ENCODE measurements at places on chromosomes 1 and 21.

- no peak for DNase-seq
Measured at GRCh38 chr1:91397605-91398004, 7.0 kb downstream of the HFM1 start.

DNA sequence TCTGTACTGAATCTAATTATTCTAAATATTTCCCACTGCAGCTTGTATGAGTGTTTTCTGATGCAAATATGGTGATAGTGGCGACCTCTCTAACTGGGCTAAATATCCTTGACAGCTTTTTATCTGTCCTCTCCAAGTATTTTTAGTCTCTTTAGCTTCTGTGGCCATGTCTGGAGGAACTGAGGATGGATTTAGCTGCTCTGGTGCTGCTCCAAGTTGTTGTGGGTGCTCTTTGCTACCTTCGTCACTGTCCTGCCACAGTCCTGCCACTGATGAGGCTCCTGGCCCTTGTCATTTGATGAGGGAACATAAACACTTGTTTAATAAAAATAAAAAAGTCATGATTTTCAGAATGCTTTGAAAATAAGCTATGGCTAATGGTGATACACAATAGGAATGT is 15.9 kb downstream of the CAMTA1 start:
- no peak for DNase-seq

DNA sequence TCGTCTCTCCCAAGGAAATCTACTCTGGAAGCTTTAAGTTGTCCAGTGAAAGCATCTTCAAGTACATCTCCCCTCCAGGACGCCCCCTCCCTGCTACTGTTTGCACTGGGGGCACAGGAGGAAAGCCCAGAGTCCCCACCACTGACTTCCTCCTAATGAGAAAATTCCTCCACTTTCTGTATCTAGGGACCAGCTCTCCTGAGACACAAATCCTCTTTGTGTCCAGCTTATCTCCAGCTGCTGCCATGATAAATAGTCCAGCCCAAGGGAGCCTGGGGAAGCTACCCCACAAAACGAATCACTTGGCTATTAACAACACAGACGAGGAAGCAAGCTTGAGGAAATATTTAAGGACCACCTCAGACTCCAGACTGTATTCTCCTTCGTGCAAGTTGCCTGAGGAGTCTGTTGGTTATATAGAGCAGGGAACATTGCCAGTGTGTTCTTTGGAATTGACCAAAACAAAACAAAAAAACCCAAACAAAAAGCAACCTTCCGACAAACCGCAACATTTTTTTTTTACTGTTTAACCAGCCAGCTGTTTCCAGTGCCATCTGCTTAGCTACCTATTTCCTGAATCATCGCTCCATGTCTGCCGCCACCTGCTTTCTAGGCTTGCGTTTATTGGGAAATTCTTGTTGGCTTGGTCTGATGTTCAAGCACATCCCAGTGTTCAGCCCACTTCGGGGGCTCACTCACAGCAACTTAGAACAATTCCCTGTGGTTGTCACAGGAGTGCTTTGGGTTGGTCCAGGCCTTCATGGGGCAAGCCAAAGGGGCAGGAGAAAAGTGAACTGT is 7.7 kb downstream of the C1orf226 start:
- no peak for DNase-seq

GRCh38 chr1:226454349-226454748 is 46.5 kb upstream of the PARP1 start:
- no peak for DNase-seq

- peak; percentile 24 for DNase-seq
Measured at GRCh38 chr21:26717146-26717739, 128.0 kb downstream of the ADAMTS1 start.

- peak; percentile 18 for DNase-seq
Measured at GRCh38 chr1:231170875-231171274, 9.0 kb downstream of the TRIM67 start.

DNA sequence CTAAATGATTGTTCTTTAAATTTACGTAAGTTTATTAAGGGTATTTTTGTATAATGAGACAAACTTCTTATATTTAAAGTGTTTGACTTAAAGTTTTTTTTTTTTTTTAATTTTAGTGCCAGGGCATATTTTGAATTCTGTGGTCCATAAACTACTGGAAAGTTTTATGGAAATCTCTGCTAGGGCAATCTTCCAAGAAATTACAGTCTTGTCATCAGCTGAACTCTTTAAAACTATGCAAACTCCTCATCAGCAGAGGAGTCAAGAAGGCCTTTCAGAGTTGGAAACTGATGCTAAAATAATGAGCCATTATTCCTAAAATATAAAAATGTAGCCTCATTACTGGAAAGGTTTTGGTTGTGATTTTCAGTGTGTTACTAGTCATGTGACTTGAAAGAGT is 1201.9 kb downstream of the BRINP3 start:
- DNase-seq: no peak

DNA sequence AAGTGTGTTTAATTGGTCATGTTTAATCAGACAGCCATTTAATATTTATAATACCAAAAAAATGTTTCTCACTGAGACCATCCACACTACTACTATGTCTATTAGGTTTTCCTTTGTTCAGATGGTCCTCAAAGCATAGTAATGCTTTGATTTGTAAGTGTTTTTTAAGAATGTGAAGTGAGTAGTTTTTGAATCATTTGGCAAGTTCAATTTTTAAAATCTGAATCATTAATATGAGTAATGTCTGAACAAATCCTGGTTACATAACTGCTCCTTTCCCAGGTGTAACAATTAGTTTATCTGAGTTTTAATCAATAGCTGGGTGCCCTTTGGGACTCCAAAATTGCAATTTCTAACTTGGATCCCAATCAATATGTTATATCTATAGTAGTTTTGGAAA is 23.5 kb upstream of the RPL5 start:
- DNase-seq: no peak

DNA sequence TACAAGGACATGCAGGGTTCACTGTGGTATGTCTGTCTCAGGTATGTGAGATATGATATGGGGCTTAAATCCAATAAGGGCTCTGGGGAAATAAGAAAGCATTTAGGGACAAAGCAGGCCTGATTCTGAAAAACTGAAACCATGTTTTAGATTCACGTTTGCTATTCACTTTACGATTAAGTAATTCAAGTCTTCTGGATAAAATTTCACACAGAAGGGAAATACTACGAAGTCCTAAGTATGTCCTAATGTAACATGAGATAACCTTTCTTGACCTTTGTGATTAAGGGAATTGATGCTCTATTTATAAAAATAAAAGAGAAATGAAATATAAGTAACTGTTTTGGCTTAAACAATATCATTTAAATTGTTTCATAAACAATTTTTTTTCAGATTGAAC is 55.4 kb downstream of the HNRNPR start:
- no peak for DNase-seq

Data from OCI-LY7 (cell line).